Fibroblast of skin of right quadriceps (primary cell): ENCODE measurements at places on chromosomes 3 and 15.

- no peak for DNase-seq
Observed at GRCh38 chr3:41141433-41142167, 57.7 kb upstream of the CTNNB1 start.

GRCh38 chr3:13112521-13113345 lies 39.5 kb upstream of the IQSEC1 start:
- DNase-seq: no peak

- DNase-seq: peak; percentile 77
Observed at GRCh38 chr3:192819001-192819569, 91.7 kb upstream of the FGF12 start.

- no peak for DNase-seq
Observed at GRCh38 chr3:141811348-141811747, 48.1 kb downstream of the GRK7 start.

DNA sequence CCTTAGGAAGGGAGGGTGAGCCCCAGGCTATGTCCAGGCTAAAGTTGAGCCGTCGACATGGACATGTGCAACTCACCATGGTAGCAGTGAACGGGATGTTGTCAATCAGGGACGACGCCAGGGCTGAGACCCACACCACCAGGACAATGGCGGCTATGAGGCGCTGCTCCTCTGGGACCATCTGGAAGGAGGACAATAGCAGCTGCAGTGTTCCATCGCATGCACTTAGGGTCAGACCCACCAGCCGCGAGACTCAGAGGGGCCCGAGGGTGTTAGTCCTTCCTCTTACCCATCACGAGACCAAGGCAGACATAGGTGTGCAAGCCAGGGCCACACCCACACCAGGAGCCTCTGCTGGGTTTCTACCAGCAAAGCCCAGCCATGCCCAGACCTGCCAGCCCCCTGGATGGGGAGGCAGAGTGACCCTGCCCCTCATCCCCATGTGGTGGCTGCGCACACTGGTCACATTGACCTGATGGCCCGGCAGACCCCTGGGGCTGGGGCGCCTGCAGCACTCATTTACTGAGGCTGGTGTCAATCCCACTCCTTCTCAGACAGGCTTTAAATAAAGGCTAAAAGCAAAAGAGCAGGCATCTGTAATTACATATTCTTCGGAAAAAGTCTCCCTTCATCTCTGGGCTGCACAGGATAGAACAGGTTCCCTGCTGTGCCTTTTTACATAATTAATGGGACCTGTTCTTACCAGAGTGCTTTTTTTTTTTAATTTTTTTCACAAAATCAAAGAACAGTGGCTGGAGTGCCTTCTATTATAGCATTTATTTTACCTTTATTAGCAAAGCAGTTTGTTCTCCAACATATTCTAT lies 227.8 kb downstream of the OCA2 start:
- no peak for DNase-seq
